ENCODE measurements at places on chromosomes 7 and 10.

GRCh38 chr7:157054927-157055326 is 44.5 kb upstream of the MNX1 start:
- no peak for DNase-seq

DNA sequence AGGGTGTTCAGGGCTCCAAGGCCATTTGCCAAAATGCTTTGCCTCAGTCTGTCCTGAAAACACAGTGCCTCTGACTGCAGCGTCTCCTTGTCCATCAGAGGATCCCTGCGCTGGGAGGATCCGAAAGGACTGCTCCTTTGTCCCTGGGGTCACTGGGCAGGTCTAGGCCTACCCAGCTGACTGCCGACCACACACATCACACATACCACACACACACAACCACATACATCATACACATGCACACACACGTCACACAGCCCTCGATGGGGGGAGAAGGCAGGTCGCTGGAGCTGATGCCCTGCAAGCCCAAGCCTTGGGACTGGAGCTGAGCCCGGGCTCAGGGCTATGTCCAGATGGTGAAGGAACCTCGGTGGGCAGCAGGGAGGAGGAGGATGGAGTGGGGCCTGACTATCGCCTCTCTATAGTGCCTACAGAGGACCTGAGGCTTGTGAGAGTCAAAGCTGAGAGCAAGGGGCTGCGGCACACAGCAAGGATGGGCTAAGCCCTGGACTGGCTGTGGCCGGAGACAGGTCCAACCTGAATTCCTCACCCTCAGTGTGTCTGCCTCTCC is 29.1 kb downstream of the GPRIN2 start:
- no peak for DNase-seq

DNA sequence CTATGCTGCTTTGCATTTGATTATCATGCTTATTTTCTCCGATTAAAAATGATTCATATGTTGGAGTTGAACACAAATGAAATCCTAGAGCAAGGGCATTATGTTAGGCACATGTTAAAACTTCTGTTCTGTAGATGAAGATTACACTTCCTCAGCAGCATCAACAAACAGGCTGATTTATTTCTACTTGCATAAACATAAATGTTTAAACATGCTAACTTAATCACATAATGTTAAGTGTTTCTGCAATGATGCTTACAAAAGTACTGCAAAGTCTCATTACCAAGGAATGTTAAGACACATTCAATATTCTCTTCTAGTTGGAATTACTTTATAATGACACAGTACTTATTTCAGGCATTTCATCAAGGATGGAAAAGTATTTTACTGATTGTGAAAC is 770.8 kb downstream of the ANKRD7 start:
- no peak for DNase-seq

GRCh38 chr10:63920926-63921325 is 399.7 kb downstream of the REEP3 start:
- DNase-seq: no peak

- DNase-seq: no peak
Measured at GRCh38 chr10:102696736-102697135, 17.5 kb downstream of the ARL3 start.

- DNase-seq: peak; percentile 27
Measured at GRCh38 chr10:49082766-49083165, 32.6 kb downstream of the VSTM4 start.

GRCh38 chr10:17648243-17649035 is 4.5 kb downstream of the STAM start:
- DNase-seq: no peak

GRCh38 chr7:107068156-107068555 is 23.7 kb downstream of the PRKAR2B start:
- DNase-seq: no peak

GRCh38 chr10:63383141-63383540 is 82.6 kb downstream of the JMJD1C start:
- DNase-seq: no peak

DNA sequence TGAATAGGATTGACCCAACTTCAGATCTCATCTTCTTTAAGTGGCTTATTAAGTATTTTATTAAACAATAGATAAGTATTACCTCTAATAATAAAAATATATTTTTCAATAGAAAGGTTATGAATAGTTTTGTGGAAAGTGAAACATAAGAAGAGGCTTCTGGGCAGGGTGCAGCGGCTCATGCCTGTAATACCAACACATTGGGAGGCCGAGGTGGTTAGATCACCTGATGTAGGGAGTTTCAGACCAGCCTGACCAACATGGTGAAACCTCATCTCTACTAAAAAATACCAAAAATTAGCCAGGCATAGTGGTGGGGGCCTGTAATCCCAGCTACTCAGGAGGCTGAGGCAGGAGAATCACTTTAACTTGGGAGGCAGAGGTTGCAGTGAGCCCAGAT is 26.5 kb downstream of the GPR85 start:
- DNase-seq: no peak

- no peak for DNase-seq
Measured at GRCh38 chr7:66880053-66880452, 41.0 kb upstream of the TMEM248 start.

DNA sequence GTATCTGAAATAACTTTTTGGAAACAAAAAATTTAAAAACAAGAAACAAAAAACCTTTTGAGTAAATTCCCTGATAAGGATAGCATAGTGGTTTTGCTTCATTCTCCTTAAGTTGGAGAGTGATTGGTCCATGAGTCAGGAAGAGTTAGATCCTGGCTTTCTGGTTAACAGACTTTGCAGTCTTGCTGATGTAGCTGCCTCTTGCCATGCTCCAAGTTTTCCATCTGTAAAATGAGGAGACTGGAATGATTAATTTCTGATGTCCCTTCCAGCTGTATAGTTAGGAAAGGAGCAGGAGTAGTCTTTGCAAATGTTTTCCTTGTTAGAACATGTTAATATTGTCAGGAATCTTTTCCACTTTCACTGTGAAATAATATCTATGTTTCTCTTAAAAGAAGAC is 266.6 kb downstream of the DNAJB9 start:
- DNase-seq: no peak

DNA sequence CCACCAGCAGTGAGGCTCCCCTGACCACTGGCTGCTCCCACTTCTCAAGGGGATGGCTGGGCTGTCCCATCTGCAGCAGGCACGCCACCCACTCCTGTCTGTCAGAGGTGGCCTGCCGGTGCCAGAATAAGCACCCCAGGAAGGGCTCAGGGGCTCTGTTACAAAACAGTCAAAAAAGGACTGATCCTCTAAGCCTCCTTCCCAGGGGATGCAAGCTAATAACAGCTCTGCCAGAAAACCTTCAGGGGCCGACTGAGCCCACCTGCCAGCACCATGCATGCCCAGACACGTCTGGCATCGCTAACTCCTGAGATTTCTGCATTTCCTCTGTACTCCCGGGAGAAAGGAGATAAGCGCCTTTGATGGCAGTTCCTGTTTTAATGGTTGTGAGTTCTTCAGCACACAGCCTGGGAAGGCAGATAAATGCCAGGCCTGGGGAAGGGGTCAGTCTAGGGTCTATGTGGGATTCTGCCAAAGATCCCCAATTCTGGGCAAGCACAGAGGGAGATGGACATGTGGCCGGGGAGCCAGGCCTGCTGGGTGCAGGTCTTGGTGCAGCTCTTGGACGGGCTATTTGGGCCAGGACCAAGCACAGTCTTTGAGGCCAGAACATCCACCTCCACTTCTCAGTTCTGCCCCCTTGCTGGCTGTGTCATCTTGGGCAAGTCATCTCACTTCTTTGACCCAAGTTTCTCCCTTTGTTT is 128.4 kb downstream of the ARHGAP22 start:
- DNase-seq: peak; percentile 64

- no peak for DNase-seq
Measured at GRCh38 chr7:100516135-100516812, 22.7 kb upstream of the AGFG2 start.

- no peak for DNase-seq
Measured at GRCh38 chr10:128579901-128580300, 453.7 kb upstream of the MKI67 start.

DNA sequence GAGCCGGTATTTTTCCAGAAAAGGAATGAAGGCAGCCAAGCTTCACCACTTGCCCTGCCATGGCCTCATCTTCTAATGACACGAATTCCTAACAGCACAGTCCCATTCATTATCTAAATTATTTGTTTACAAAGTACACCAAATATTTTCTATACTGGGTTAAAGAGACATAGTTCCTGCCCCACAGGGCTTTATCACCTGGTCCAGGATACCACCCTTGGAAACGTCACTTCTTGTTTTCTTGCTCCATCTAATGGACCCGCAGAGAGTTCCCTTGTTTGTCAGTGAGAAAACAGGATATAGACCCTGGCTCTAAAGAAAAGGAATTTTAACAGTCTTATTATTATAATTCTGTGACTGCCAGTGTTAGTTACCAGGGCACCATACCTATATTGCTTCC is 1165.4 kb downstream of the GATA3 start:
- DNase-seq: no peak

GRCh38 chr7:55374213-55374612 is 9.1 kb downstream of the LANCL2 start:
- no peak for DNase-seq

DNA sequence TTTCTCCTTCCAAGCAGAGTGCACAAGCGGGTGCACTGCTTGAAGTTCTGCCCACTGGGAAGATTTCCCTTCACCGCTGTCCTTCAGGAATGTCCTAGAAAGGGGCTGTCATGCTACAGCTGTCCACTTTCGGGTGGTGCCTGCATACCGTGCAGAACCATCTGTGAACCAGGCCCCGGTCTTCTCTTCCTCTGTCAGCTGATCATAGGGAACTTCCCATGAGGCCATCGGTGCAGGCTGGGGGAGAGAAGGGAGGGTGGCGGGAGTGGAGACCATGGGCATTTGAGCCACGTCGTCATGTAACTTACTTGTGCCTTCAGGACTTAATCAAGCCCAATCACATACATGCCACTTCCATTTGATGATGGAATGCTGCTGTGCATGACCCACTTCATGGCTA is 111.6 kb downstream of the NKX6-2 start:
- DNase-seq: no peak

GRCh38 chr10:66980246-66980815 is 54.5 kb downstream of the LRRTM3 start:
- no peak for DNase-seq

DNA sequence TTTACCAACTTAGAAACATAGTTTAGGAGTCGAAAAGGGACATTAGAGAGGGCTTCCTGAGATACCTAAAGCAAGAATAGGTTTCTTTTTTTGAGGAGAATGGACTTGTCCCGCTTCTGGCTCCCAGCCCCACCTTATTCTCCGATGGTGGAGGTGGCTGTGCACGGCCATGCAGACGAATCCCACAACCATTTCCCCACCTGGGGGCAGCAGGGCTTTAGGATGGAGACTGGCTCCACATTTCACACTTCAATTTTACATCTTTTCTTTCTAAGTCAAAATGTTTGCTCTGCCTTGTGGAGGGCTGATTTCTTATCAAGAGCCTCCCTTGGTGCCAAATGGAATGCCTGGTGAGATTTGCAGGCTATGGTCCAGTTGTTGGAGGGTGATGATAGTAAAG is 118.5 kb downstream of the GLRX3 start:
- no peak for DNase-seq
